ENCODE measurements at places on chromosomes 3 and 15. TPM values are rescaled to one million over a fixed set of nuclear protein-coding genes. Genes with fewer than 3 reads are reported as not detected.
A peak's percentile ranks its signal among the peaks of the same experiment; 100 is the strongest.

DNA sequence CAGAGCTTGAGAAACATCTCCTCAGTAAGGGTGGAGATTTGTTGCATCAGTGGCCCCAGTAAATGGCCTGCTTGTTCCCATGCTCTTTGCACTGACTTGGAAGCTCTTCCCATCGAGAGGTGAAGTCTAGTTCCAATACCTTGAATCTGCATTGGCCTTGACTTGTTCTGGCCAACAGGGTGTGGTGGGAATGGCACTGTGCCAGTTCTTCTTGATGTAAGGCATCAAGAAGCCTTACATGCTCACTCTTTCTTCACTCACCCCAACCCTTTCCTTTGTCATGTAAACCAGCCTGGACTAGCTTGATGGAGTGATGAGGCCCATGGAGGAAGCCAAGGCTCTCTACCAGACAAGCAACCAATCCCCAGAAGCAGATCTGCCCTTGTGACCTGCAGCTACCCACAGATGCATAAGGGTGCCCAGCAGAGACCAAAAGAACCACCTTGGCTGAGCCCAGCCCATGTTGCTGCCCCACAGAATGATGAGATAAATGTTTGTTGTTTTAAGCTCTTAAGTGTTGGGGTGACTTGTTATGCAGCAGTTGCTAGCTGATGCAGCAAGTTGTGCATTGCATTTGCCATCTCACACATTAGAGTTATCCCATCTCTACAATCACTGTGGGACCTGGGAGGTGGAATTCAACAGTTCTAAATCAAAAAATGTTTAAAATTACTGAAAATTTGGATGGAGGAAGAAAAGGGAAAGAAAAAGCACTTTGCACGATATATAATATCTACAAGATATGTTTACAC lies 11.1 kb upstream of the MGLL start:
- H3K27me3 ChIP-seq, result no peaks in the 10 kb centered on the region
- H3K36me3 ChIP-seq, result no peaks in the 10 kb centered on the region
- H3K4me3 ChIP-seq, result no peak overlapping the region
- peaks cover 3% of the 10 kb centered on the region for H3K4me1 ChIP-seq
- DNase-seq, result no peak

Gene LRRN1
- total RNA-seq, result not detected

- H3K4me3 ChIP-seq, result no peak overlapping the region
- H3K27ac ChIP-seq, result no peak overlapping the region
- no peaks in the 10 kb centered on the region for H3K27me3 ChIP-seq
- DNase-seq, result no peak
Measured at GRCh38 chr3:4533489-4534443, 40.6 kb downstream of the ITPR1 start.

DNA sequence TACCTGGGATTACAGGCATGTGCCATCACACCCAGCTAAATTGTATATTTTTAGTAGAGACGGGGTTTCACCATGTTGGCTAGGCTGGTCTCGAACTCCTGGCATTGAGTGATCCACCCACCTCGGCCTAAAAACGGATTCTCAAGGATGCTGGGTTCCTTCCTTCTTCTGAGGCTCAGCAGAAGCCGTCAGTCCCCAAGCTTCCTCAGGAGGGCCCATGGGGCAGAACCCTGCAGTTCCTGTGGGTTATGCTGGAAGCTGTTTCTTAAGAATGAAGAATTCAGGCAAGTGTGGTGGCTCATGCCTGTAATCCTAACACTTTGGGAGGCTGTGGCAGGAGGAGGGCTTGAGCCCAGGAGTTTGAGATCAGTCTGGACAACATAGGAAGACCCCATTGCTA lies 29.0 kb upstream of the ZNF710 start:
- H3K4me3 ChIP-seq, result no peak overlapping the region
- no peak for DNase-seq
- H3K4me1 ChIP-seq, result no peaks in the 10 kb centered on the region
- H3K36me3 ChIP-seq, result no peaks in the 10 kb centered on the region
- H3K27me3 ChIP-seq, result no peaks in the 10 kb centered on the region
- H3K27ac ChIP-seq, result no peak overlapping the region

- H3K36me3 ChIP-seq, result no peaks in the 10 kb centered on the region
- H3K4me1 ChIP-seq, result peaks cover 3% of the 10 kb centered on the region
- peak; percentile 89 for DNase-seq
- H3K4me3 ChIP-seq, result peak overlapping the region; percentile 42
- no peak overlapping the region for H3K27ac ChIP-seq
Measured at GRCh38 chr3:137032465-137033120, 74.8 kb downstream of the IL20RB start.

Gene MOBP
- 0.19 TPM for total RNA-seq

DNA sequence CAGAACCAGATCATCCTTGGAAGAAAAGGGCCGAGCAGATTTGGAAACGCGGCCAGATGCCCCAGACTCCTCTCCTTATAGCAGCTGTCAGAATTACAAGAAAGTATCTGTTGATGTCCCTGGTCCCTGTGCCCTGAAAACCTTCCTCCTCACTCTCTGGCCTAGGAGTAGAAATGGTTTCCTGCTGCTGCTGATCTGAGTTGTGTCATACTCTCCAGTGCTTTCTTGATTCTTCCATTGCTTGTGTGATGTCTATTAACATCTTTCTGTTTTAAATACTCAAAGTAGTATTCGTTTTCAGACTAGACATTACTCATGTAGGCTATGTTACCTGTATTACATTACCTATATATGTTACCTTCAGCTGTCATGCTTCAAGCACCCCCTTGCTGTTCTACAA lies 26.8 kb upstream of the HERC1 start:
- H3K36me3 ChIP-seq, result no peaks in the 10 kb centered on the region
- no peak overlapping the region for H3K4me3 ChIP-seq
- H3K27ac ChIP-seq, result no peak overlapping the region

Gene GOLGA8R
- 0.90 TPM for total RNA-seq

GRCh38 chr3:101391413-101391950 lies 71.1 kb upstream of the IMPG2 start:
- H3K27me3 ChIP-seq, result no peaks in the 10 kb centered on the region
- no peaks in the 10 kb centered on the region for H3K4me1 ChIP-seq
- no peak overlapping the region for H3K27ac ChIP-seq
- DNase-seq, result no peak

- DNase-seq, result peak; percentile 41
- no peak overlapping the region for H3K4me3 ChIP-seq
- peaks cover 7% of the 10 kb centered on the region for H3K4me1 ChIP-seq
Measured at GRCh38 chr15:39828374-39828931, 45.8 kb upstream of the FSIP1 start.

DNA sequence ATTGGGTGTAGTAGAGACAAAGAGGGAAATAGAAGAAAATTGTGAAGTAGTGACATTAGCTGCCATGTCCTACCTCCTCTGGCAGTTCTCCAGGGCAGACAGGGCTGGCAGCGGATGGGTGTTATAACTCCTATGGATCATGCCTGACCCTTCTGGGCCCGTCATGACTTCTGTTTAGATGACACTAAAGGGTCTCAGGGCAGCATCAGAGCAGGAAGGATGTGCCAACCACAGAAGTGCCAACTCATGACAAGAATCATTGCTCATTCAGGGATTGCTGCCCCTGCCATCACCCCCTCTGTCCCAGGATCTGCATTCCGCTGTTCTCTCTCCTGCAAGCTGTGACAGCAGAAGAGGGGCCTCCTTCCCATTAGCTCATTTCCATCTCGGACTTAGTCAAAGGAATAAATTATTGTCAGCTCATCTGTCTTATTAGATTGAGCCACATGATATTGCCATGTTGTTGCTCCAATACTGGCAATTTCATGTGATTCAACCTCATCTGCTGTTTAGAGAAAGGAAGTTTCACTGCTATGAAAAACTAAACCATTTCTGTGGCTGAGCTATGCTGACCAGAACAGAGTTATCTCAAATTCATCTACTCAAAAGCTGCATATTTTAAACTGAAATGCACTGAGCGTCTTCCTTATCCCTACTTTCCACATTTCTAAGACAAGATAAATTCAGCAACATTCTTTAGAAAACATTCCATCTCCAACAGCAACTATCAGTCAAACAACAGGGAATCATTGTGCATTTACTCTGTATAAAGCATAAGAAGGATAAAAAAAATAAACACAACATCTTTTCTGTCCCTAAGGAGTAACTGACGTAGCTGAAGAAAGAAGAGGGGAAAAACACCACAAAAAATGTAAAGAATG lies 271.6 kb downstream of the FHIT start:
- no peak for DNase-seq
- H3K36me3 ChIP-seq, result no peaks in the 10 kb centered on the region
- H3K27ac ChIP-seq, result no peak overlapping the region
- no peaks in the 10 kb centered on the region for H3K4me1 ChIP-seq
- no peaks in the 10 kb centered on the region for H3K27me3 ChIP-seq

DNA sequence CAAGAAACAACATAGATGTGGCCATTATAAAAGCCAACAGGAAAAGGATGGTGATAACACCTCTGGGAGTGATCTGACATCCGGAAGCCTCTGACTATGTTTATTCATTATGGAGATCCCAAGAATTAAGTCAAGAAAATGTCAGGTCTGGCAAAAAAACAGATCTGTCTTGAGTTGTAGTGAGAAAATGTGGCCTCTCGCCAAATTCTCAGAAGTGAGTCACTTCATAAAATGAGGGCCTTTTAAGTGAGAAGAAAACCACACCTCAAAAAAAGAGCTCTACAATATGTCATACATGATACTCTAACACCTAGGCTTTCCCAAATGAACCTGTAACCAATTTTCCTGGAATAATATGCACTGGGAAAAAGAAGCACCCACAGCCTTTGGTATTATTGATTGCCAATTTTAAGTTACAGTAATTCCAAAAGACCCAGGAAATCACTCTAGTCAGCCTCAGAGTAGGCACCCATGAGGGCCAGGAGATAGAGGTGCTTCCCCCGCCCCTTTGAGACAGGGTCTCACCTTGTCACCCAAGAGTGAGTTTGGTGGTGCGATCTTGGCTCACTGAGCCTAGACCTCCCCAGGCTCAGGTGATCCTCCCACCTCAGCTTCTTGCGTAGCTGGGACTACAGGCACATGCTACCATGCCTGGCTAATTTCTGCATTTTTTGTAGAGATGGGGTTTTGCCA lies 38.0 kb downstream of the CCR3 start:
- no peak for DNase-seq
- no peaks in the 10 kb centered on the region for H3K27me3 ChIP-seq
- no peaks in the 10 kb centered on the region for H3K4me1 ChIP-seq
- no peak overlapping the region for H3K27ac ChIP-seq
- no peak overlapping the region for H3K4me3 ChIP-seq

DNA sequence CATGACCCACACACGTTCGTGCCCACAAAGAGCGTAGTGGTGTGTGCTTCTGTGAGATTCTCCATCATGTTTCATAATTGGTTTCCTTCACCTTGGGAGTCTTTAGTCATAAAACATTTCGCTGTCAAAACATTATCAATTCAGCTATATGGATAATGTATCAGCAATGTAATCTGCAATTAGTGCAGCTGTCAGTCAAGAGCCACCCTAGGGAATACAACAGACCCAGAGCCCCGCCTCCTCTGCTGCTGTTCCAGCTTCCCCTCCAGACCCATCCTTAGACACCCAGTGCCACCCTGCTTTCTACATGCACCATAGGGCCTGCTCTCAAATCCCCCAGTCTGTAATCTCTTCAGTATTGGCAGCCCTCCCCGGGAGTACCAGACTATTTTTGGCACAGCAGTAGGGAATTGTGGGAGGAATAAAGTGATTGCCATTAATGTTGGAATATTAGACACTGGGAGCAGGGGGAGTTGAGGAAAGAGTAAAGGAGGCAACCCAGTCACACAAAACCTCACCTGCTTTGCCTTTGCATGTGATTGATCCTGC lies 31.5 kb upstream of the C3orf80 start:
- no peak for DNase-seq
- no peaks in the 10 kb centered on the region for H3K4me1 ChIP-seq
- H3K4me3 ChIP-seq, result no peak overlapping the region
- no peak overlapping the region for H3K27ac ChIP-seq
- H3K27me3 ChIP-seq, result no peaks in the 10 kb centered on the region

Gene ZBBX
- total RNA-seq, result not detected
